Stimulated activated CD4-positive, alpha-beta T cell treated with anti-CD3 and anti-CD28 coated beads, Interleukin-1b, Interleukin-23, amount 100 ng/mL, for 4 hours (primary cell): ENCODE measurements at places on chromosomes 1 and 21.
A peak's percentile ranks its signal among the peaks of the same experiment; 100 is the strongest.

DNA sequence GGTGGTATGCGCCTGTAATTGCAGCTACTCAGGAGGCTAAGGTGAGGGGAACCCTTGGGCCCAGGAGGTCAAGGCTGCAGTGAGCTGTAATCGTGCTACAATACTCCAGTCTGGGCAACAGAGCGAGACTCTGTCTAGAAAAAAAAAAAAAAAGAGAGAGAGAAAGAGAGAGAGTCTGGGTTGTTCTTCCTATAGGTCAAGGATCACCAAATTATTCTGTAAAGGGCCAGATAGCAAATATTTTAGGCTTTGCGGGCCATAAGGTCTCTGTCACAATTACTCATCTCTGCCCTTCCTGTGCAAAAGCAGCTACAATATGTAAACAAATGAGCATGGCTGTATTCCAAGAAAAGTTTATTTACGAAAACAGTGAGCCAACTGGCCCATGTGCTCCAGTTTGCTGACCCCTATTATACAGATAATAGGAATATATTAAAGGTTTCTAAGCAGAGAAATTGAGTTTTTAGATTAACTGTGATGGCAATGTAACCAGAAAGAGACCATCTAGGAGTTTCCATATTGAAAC is 2.1 kb downstream of the SASS6 start:
- no peak for DNase-seq

- DNase-seq, result no peak
Observed at GRCh38 chr1:21546122-21546825, 37.1 kb downstream of the ALPL start.

DNA sequence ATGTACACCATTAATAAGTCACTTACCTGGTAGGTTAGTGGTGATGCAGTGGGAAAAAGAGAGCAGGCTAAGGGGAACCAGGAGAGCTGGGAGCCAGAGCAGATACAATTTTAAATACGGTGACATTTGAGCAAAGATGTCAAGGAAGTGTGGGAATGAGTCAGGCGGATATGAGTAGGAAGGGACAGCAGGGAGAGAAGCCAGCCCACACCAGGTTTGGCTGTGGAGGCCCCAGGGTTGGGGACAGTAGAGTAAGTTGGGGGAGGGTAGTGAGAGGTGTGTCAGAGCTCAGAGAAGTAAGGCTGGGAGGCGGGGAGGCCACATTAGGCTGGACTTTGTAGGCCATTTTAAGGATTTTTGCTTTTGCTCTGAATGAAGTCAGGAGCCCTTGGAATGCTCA is 482.0 kb downstream of the DISC1 start:
- no peak for DNase-seq

DNA sequence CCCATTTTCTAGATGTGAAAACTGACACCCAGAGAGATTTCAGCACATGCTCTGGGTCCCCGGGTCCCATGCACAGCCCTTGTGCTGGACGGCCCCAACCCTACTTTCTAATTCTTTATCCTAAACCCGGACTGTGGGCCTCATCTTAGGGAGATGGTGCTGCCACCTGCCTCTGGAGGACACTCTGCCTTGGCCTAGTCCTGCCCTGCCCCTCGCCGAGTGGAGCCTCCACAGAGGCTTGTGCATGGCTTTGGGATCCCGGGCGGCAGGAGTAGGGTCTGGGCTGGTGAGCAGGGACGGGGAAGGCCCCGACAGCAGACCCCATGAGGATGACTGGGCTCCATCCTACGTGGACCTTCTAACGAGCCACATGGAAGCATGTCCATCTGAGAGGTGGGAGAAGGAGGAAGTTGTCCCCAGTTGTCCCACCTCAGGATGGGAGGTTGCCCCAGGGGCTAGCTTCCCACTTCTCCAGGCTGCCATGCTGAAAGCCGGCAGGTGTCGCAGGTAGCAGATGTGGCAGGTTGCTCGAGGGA is 12.4 kb downstream of the MX2 start:
- DNase-seq, result no peak

DNA sequence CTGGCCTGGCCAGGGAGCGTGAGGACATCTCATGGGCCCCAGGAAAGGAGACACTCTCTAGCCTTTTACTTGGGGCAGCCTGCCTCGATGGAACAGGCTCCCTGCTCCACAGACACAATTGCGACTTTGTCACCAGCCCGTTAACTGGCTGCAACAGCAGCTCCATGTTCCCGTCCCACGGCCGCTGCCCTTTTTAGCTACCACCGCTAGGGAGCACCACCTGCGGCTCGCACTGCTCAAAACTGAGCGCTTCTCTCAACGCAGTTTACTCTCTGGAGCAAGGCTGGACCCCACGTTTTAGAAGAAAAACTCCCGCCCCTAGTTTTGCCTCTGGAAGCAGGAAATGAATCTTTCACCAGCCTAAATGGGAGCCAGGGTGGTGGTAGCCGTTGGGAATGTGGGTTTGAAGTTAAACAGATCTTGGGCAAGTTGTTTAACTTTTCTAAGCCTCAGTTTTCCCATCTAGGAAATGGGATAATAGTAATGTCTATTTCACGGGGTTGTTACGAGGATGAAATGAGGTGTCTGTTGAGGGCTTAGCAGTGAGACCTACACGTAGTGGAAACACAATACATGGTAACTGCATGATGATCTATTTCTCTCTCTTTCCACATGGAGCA is 3.5 kb upstream of the LRRC38 start:
- DNase-seq, result no peak

DNA sequence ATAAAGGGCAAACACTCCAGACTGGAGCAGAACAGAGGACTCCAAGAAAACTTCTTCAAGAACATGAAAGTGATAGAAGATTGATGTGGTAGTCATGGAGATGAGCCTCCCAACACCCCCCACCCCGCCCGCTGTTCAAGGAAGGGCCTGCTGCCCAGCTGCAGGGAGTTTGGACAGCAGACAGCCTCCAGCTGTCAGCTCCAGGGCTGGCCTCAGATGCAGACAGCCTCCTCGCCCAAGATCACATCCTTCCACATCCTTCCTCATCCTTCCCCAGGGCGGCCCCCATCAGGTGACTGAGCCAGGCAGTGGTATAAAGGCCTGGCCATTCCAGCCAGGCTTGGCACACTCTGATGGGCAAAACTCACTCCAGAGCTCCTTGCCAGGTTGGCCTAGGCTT is 24.6 kb downstream of the HMGN2 start:
- DNase-seq, result no peak

DNA sequence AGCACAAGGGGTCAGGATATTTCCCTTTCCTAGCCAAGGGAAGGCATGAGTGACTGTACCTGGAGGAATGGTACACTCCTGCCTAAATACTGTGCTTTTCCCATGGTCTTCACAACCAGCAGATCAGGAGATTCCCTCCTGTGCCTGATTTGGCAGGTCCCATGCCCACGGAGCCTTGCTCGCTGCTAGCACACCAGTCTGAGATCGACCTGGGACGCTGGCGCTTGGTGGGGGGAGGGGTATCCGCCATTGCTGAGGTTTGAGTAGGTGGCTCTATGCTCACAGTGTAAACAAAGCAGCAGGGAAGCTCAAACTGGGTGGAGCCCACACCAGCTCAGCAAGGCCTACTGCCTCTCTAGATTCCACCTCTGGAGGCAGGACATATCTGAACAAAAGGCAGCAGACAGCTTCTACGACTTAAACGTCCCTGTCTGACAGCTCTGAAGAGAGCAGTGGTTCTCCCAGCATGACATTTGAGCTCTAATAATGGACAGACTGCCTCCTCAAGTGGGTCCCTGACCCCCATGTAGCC is 486.0 kb upstream of the CHRM3 start:
- no peak for DNase-seq

- DNase-seq, result no peak
Observed at GRCh38 chr1:227182012-227182411, 136.3 kb downstream of the CDC42BPA start.

- no peak for DNase-seq
Observed at GRCh38 chr21:36415375-36415774, 30.2 kb downstream of the CHAF1B start.

GRCh38 chr1:168567007-168567406 is 9.4 kb upstream of the XCL1 start:
- DNase-seq, result no peak

- peak; percentile 32 for DNase-seq
Observed at GRCh38 chr1:100538913-100539835, 1.2 kb downstream of the GPR88 start.

GRCh38 chr21:35602811-35603362 is 457.4 kb downstream of the SETD4 start:
- DNase-seq, result no peak

GRCh38 chr1:155715777-155716176 is 26.9 kb downstream of the DAP3 start:
- no peak for DNase-seq

GRCh38 chr21:40634141-40634540 is 212.8 kb downstream of the DSCAM start:
- DNase-seq, result no peak

GRCh38 chr1:39525366-39526165 is 34.1 kb downstream of the BMP8A start:
- no peak for DNase-seq

DNA sequence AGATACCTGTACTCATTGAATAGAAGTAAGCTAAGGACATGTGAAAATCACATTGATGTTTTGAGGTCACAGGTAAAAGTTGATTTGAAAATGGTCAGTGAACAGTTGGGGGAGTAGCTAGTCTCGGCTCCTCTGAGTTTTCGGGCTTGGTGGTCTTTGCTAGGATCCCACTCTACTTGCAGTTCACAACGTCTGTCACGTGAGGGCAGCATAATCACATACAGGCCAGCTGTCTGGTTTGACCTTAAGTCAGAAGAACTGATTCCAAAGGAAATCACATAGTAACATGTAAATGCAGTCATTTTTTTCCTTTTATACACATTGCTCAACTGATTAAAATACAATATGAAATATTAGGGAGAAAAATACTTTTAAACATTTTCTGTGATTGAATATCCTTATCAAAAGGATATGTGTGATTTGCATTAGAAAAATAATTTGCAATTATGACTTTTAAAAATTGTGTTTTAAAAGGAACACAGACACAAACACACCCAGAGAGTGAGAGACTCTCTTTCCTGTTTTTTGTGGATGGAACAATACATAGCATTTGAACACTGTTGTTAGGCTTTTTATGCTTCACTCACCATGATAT is 21.8 kb upstream of the PDC start:
- peak; percentile 9 for DNase-seq

DNA sequence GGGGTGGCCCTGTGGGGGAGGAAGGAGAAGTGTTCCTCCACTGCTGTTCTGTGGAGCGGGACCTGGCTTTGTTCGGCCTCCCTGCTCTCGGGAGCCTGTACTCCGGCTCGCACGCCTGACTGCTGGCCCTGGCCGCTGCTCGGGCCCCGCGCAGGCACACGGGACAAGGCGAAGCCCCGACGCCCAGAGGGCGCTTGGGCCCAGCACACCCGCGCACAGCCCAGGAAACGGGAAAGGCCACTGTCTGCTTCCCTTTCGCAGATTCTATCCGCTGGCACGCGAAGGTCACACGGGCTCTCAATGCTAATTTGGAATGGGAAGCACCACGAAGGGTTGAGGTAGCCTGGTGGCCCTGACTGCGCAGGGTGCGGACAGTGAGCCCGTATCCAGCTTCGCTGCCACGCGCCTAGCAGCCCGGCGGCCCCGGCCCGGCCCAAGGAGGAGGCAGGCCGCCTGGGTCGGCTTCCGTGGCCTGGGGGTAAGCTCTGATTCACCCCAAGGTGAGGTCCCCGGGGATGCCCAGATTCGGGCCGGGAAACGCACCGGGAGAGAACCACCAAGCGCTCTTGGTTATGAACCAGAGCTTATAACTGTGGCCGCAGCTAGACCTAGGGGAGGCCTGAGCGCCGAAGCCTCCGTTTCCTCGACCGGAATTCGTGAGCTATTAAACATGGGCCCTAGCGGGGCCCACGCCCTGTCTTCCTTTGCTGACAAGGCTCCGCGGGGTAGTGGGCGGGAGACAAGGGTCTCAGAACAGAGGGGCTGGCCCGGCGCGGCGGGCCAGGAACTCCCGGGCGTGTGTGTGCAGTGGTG is 19.7 kb upstream of the TBX15 start:
- DNase-seq, result no peak

DNA sequence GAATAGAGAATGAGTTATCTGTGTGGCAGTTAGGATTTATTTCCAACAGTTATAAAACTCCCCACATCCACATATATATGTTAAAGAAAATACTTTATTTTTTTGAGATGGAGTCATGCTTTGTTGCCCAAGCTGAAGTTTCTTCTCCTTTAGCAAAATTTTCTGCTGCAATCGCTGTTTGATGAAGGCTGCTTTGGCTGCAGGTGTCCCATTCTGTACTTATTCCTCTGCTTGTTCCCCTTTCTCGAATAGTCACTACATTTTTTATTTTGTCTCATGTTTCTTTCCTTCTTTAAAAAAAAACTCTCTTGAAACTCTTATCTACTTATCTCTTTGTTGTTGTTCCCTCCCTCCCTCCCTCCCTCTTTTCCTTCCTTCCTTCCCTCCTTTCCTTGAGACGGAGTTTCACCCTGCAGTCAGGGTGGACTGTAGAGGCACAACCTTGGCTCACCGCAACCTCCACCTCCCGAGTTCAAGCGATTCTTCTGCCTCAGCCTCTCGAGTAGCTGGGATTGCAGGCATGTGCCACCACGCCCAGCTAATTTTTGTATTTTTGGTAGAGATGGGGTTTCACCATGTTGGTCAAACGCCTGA is 10.6 kb downstream of the OR2W3 start:
- no peak for DNase-seq

GRCh38 chr1:55255901-55256300 is 40.7 kb upstream of the USP24 start:
- no peak for DNase-seq

DNA sequence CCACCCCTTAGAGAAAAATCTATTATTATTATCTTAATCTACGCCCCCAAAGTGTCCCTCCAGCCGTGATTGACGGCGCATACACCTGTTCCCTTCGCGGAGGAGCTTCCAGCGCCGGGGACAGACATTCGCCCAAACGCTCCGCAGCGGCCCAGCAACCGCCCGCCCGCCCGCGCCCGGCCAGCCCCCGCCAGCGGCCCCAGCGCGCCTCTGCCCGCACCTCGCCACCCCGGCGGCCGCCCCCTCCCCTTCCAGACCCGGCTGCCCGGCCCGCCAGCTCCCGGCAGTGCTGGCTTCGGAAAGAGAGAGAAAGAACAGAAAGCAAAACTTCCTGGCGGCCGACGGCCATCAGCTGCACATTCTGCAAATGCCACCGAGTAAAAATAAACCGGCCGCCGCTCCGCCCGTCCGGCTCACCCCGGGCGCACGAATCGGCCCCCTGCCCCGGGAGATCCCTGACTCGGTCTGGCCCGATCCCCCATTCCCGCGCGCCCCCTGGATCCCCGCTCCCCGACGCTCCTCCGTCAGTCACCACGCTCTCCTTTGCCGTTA is 1.6 kb downstream of the CASZ1 start:
- DNase-seq, result no peak

DNA sequence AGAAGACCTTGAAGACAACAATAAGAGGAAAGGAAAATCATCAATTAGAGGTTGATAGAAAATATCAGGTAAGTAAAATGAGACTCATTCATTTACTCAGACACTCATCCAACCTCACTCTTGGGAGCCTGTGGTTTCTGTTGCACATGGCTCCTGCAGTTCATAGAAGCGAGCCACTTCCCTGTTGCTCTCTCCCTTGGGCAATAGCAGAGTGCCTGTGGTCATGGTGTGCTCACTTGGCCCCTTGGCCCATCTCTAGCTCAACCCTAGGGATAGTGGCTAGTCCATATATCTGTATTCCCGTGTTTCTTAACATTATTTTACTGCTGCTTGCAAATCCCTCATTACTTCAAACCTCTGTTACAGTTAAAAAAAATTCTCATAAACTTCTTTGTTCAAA is 368.6 kb downstream of the PTPRC start:
- DNase-seq, result no peak

- DNase-seq, result no peak
Observed at GRCh38 chr1:226829105-226829504, 41.3 kb upstream of the PSEN2 start.

GRCh38 chr1:172140072-172140471 is 280.4 kb upstream of the C1orf105 start:
- DNase-seq, result no peak

- DNase-seq, result no peak
Observed at GRCh38 chr1:31266547-31266946, 26.9 kb upstream of the NKAIN1 start.
